Thoracic aorta (tissue), 2 donors: ENCODE measurements at places on chromosomes 13 and 19. TPM values are rescaled to one million over a fixed set of nuclear protein-coding genes. Genes with fewer than 3 reads are reported as not detected.

Gene RNF225
- total RNA-seq = not detected

- DNase-seq = no peak
These were observed 23.1 kb downstream of the ZNF536 start for GRCh38 chr19:30395283-30395682.

DNA sequence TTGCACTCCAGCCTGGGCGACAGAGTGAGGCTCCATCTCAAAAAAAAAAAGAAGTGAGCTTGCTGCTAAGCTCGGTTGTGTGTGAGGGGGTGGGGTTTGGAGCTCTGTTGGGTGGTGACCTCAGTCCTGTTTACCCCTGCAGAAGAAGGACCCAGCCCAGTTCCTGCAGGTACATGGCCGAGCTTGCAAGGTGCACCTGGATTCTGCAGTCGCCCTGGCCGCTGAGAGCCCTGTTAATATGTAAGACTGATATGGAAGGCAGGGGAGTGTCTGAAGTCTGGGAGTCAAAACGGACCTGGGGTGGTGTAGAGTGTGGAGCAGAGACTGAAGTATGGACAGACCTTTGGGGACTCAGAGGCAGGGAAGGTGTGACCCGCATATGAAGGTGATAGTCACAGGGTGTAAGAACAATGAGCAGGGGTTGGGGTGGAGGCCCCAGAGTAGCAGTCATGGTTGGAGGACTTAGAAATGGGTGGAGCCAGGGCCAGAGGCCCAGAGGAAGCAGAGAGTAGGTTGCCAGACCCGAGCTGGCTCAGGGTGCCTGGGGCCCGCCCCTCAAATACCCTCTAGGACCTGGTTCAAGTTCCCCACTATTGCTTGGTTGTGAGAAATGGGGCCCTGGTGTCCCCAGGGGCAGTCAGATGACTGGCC lies 13.2 kb downstream of the CLASRP start:
- DNase-seq = no peak

DNA sequence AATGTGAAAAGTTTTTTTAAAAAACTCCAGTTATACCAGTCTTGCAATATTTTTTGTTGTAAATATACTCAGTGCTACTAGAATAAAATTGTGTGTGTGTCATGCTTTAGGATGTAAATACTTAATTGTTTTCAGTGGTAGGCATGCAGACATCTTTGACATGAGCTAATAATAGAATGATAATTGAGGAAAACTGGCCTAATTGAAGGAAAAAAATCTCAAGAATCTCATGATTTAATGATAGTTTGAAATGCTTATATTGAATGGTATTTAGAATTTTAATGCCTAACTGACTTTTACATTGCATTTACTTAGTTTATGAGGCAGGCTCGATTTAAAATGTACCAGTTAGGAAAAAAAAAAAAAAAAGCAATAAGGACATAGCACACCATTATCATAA lies 3.2 kb upstream of the MAB21L1 start:
- no peak for DNase-seq

DNA sequence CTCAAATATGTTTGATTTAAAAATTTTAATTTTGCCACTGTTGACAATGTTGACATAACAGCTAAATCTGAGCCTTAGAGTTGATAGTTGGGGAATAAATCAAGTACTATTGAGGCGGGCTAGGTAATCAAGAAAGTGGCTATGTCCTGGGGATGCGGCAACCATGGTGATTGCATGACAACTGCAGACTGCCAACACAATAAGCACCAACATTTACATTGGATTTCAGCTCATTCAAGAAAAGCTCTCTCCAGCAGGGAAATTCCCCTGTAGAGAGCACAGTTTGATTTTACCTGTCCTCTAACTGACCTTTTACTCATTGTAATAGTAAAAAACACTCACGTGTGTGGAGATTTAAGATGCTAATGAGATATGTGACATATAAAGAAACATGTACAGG lies 63.1 kb downstream of the ZNF100 start:
- no peak for DNase-seq

Gene CLDN10
- not detected for total RNA-seq

DNA sequence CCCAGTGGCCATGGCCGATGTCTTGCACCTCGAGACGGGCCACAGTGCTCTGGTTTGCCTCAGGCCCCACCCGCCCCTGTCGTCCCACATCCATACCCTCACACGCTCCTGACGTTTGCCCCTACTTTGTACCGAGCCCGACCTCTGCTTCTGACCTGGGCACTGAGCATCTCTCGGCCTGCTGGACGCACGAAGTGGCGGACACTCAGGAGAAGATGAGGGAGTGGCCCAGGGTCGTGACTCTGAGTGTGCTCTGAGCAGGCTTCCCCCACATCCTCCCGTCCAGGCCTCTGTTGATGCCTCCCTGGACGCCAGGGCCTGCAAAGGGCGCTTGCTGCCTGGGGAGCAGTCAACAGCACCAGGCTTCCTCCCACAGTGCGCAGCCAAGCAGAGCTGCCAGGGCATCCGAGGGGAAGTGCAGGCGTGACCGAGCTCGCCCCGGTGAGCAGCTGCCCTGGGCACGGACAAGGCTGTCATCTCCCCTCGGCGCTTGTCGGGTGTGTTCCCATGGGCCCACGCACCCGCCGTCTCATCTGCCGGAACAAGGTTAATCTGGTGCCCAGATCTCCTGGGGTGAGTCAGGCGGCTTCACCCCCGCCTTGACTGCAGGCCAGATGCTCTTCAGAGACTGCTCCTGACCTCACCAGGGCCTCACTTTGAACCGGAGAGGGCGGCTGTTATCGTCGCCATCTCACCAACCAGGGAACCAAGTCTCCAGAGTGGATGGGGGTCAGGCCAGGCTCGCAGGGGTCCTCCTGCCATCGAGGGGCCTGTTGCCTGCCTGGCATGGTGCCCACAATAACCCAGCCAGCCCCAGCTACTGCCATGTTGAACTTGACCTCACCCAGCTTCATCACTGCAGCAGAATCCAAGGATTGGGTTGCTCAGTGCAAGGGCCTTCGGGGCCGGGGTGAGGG lies 27.2 kb downstream of the COMP start:
- no peak for DNase-seq

DNA sequence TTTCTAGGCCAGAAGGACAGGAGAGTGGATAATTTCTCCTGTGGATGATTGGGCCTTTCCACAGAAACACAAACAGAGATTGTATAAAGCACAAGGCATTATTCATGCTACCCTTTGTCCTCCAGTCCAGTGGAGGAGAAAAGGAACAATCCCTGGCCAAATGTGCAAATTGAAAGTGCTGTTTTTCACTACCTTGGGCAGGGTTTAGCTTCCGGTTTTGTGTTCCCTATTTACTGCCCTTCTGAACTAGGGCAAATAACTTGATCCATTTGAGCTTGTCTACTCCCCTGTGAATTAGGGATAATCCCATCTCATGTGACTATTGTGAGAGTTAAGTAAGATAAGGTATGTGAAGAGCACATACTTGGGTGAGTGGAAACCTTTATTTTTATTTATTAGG lies 13.3 kb downstream of the PDX1 start:
- DNase-seq = no peak

GRCh38 chr19:27962264-27962663 lies 1250.7 kb downstream of the UQCRFS1 start:
- no peak for DNase-seq

DNA sequence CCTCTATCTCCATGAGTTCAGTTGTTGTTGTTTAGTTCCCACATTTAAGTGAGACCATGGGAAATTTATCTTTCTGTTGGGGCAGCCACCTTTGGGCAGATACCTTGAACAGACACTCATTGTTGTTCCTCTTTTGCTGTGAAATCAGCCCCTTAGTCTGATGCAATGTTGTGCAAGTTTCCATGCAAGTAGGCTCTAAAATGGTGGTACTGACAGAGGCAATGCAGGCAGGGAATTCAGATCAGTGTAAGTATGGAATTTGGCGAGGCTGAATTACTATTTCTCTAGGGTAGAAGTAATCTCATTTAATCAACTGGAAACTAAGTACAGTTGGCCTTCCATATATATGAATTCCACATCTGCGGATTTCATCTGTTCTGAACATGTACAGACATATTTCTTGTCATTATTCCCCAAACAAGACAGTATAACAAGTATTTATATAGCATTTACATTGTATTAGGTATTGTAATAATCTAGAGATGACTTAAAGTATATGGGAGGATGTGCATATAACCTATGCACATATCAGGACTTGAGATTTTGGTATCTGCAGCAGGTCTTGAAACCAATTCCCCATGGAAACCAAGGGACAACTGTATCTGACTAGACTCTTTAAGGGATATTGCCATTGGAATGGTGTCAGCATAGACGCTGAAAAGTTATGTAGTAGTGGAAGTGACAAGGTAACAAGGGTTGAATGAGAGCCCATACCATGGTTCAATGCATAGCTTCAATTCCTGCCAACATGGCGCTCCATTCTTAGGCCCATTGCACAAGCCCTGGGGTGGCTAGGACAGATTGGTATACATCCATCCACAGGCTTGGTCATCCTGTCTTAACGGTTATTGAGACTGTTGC lies 281.5 kb upstream of the HTR2A start:
- DNase-seq = no peak

DNA sequence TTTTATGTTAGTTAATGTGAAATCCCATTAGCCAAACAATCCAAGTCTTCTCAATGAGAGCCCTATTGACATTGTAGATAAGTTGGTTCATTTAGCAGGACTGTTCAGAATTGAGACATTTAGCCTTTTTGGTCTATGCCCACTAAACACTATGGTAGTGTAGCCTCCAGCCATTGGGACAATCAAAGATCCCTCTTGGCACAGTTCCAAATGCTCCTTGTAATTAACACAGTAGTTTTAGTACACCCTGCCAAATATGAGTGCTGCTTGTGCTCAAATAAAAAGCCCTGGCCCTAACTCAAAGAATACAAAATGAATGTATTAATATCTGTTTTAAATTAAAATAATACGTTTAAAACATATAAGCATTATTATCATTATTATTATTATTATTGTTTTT lies 15.4 kb upstream of the FAM216B start:
- DNase-seq = no peak

DNA sequence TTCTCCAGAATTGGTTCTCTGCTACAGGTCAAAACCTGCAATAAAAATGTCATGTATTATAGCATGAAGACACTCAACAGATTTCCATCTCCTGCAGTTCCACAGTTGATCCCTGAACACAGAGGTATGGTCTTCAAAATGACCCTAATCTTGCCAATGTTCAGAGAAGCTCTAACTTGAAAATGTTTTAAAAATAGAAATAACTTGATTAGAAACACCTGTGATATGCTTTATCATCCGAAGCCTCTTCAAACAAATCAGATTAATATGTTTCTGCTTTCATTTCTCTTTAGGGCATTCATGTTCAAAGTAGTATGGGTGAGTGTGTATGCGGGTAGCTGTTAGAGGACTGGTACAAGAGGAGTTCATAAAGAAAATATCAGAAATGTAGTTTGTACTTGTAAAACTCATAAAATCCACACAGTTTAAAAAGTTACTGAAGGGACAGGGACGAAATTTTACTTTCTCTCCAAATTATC lies 60.4 kb downstream of the KCNRG start:
- DNase-seq = no peak

- DNase-seq = no peak
These were observed 358.3 kb downstream of the EFNB2 start for GRCh38 chr13:106177146-106177545.

GRCh38 chr13:33213797-33214196 lies 71.8 kb downstream of the STARD13 start:
- no peak for DNase-seq
